ENCODE measurements at places on chromosomes 13 and 19.

- no peak for DNase-seq
Observed at GRCh38 chr19:18179957-18180356, 6.3 kb downstream of the IFI30 start.

DNA sequence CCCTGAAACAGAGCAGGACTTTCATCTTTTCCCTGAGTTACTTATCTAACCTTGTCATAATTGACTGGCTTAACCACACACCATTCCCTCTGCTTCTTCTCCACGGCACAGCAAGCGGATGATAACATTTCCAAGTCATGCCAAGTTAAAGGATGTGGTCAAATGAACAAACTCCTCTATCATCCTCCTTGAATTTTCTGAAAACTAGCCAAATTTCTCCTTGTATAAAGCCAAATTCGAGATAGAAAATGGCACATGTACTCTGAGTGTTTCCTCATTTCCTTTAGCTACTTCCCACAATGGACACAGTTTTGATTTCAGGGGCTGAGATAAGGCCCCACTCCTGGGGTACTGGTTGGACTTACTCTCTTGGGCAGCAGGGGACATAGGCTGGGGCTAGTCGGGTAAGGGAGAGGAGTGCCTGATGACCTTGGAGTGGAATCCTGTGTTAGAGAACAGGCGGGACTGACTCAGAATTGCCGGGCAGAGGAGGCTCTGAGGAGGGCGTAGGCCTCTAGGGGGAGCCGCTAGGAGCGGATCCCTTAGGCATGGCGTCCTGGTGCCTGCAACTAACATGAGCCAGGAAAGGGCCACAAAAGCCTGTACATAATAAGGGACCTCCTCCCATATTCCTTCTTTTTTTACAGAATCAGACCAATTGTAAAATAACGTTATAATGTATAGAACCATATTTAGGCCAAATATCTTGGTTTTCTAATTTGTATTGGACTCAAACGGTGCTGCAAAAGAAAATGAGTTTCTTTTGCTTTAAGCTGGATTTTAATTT is 20.3 kb upstream of the TMTC4 start:
- DNase-seq = no peak

- DNase-seq = no peak
Observed at GRCh38 chr13:48727241-48728011, 73.7 kb downstream of the CYSLTR2 start.

DNA sequence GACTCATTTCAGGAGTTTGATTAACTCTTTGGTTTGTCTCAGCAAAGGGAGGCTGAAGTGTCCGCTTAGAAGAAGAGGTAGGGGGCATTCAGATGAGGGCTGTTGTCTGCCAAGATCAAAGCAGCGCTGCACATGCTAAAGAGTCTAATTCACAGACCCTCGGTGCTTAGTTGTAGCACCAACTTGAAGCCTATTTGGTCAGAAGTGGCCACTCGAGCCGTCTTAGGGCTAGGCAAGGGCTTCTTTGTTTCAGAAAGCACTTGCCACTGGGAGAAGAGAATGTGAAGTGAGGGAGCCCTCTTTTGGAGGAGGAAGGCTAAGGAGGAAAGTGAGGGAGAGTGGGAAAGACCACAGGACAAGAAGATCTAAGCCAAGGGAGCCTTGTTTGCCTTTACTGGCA is 313.4 kb upstream of the TMTC4 start:
- no peak for DNase-seq

DNA sequence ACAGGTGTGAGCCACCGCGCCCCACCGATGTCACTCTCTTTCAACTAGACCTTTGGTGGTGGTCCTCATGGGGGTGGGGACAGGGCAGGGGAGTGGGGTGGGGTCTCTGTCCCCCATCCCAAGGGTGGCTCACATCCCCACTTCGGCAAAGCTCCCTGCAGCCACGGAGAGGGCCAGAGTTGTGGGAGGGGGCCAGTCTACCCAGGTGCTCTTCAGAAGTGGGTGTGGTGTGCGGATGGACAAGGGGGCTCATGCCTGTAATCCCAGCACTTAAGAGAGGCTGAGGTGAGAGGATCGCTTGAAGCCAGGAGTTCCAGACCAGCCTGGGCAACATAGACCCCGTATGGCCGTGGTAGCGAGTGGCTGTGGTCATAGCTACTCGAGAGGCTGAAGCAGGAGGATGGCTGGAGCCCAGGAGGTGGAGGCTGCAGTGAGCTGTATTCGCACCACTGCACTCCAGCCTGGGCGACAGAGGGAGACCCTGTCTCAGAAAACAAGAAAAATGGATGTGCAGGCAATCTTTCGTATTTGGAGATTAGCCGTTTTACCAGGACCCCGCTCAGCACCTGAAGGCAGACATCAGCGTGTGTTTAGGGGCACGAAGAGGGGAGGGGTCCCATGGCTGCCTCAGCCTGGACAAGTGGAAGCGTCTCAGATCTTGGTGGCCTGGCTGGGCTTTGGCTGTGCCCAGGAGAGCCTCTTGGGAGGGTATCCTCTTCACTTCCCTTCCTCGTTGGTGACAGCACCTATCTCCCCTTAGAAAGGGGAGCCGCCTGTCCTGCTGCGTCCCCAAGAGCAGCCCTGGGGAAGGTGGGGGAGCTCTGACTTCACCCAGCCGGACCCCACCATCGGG is 846 bp downstream of the TGFBR3L start:
- no peak for DNase-seq

GRCh38 chr13:67043901-67044300 is 186.2 kb downstream of the PCDH9 start:
- peak; percentile 33 for DNase-seq

DNA sequence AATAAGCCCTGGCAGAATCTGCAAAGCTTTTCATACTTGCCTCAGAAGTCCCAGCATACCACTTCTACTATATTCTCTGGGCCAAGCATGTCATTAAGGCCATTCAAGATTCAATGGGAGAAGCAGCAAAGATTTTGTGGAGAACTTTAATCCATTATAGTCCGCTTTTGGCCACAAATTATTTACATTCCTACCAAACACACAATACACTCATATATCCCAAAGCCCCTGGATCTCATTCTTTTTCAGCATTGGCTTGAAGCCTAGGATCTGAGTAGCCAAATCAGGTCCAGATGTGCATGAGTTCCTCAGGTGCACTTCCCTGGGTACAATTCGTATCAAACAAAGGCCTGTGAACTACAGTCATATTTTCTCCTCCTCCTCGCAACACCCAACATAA is 203.4 kb downstream of the NDFIP2 start:
- peak; percentile 20 for DNase-seq

DNA sequence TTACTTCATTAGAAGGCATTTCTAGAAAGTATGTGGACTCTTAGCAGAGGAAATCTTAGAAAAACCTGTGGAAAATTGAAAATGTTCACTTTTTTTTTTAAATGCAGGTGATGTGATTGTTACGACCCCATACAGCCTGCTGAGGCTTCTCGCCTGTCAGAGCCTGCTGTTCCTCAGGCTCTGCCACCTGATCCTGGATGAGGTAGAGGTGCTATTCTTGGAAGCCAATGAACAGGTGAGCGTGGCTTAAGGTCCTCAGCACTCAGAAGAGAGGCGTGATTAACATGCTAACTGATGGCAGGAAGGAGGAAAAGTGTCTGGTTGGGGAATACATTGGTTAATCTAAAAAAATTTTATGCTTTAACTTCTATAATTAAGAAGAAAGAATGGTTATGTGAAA is 71.4 kb downstream of the SLC7A9 start:
- no peak for DNase-seq

DNA sequence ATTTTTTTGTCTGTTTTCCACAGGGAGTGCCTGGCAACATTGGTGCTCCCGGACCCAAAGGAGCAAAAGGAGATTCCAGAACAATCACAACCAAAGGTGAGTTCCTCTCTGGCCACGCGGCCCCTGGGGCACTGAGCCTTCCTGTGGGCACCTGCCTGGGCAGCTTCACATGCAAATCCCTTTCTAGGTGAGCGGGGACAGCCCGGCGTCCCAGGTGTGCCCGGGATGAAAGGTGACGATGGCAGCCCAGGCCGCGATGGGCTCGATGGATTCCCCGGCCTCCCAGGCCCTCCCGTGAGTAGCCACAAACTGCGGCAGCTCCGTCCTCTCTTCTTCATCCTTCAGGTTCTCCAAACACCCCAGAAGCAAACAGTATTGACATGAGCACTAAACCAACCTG is 99.4 kb downstream of the RAB20 start:
- DNase-seq = no peak
